ENCODE measurements at places on chromosomes 1 and 21.
A peak's percentile ranks its signal among the peaks of the same experiment; 100 is the strongest.

- no peak for DNase-seq
Observed at GRCh38 chr1:98660940-98661543, 479 bp upstream of the SNX7 start.

DNA sequence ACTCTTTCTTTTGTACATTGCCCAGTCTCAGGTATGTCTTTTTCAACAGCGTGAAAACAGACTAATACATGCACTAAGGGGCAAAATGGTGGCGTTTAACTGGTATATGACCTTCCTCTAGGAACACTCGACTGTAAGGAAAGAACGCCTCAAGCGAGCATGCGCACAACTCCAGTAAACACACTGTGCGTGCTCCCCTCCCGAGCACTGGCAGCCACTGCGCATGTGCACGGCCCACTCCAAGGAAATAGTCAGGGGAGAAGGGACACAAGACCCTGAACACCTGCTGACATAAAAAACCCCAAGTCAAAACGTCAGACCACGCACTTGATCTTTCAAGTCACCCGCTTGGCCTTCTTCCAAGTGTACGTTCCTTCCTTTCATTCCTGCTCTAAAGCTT is 173.5 kb downstream of the NPHP4 start:
- DNase-seq: no peak

DNA sequence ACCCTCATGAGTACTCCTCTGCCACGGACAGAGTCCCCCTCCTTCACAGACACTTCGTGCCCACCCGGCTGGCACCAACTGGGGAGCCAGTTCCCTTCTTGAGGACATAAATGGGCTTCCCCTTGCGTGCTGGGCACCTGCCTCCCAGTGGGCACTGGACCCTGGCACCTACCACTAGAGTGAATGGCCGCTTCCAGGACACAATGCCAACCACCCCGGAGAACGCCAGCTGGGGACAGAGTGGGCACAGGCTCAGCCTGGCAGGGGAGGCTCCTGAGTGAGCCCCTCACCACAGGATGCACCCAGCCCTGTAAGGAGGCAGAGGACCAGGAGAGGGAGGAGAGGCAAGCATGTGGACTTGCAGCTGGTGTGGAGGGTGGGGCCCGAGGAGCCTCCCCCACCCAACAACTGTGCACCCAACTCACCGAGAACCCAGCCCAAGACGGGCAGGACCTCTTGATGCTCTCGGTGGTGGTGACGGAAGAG is 1.0 kb downstream of the ENTREP3 start:
- no peak for DNase-seq

DNA sequence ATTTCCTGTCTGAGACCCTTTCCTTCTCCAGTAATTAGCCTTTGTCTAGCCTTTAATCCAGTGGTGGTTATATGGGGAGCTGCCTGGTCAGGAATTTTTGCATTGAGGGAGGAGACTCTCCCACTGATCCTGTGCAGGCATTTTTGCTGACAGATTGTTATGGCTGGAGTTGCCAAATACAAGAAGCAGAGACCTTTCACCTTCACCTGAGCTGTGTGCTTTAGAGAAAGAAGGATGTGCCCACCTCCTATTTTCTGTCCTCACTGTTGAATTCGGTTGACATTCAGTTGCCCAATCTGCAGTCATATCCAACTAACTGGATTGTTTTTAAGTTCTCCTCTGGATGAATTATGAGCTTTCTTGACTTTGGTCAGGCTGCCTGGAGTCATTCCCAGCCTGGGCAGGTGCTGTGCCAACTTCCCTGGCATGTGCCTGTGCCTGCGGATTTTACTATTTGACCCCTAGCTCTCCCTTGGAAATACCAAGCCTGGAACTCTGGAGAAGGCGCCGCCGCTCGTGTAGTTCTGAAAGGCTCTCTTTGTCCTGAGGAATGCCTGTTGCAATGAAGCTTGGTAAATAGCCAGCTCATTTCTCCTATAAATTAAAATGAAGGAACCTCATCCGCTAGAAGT is 143.9 kb downstream of the NOS1AP start:
- no peak for DNase-seq

DNA sequence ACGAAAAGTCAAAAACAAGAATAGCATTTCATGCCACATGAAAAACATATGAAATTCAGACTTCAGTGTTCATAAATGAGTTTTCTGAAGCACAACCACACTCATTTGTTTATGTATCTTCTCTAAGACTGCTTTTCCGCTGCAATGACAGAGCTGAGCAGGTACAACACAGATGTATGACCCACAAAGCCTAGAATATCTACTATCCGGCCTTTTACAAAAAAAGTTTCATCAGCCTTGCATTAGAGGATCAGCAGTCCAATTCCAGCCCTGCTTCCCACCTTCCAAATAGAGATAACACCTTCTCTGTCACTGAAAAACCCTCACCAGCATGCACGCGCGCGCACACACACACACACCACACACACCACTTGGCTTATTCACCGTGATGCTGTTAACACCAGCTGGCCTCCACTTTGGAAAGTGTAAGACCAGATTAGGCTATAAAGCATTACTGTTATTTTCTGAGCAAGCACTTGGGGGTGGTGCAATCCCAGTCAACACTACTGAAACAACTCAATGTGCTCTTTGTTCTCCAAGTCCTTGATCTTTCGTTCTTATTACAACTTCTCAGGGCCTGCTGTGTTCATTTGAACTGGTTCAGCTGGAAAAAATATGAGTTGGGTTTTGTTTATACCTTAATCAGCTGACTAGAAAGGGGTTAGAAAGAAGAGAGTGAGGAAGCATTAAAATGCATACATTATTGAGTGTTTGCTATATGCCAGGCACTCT is 90.0 kb downstream of the GLUL start:
- peak; percentile 73 for DNase-seq

DNA sequence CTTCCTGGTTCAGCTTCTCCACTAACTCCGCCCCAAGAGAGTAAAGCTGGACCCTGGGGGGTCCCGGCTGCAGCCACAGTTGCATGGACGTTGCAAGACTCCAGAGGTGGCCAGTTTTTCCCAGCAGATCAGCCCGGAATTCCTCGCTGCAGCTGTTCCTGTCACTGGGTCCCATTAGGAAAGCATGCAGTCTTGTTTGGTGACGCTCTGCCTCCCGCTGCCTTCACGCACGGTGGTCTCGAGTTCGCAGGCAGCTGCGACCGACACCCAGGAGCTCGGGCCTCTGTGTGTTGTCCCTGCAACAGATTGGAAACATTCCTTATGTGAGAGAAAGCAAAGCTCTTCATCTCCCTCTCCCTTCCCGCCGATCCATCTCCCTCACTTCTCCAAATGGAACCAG is 162.8 kb downstream of the PRDM16 start:
- no peak for DNase-seq

- no peak for DNase-seq
Observed at GRCh38 chr21:32099812-32100416, 178.9 kb downstream of the MIS18A start.

DNA sequence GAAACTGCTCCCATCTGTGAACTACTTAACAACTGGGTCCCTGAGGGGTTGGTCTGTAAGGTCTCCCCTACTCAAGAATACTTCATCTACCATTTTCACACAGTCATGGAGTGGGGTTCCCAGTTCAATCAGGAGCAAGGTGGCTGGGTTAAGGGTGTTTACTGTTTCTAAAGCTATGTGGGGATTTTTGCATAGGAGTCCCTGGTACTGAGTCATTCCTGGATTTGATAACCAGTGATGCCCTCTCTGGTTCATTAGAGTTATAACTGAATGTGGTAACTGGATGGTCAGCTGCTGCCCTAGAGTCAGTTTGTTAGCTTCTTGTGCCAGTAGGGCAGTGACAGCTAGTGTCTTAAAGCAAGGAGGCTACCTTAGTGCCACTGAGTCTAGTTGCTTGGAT is 29.4 kb upstream of the KCNJ15 start:
- DNase-seq: no peak

- DNase-seq: no peak
Observed at GRCh38 chr1:13663969-13664368, 36.0 kb upstream of the PRDM2 start.

DNA sequence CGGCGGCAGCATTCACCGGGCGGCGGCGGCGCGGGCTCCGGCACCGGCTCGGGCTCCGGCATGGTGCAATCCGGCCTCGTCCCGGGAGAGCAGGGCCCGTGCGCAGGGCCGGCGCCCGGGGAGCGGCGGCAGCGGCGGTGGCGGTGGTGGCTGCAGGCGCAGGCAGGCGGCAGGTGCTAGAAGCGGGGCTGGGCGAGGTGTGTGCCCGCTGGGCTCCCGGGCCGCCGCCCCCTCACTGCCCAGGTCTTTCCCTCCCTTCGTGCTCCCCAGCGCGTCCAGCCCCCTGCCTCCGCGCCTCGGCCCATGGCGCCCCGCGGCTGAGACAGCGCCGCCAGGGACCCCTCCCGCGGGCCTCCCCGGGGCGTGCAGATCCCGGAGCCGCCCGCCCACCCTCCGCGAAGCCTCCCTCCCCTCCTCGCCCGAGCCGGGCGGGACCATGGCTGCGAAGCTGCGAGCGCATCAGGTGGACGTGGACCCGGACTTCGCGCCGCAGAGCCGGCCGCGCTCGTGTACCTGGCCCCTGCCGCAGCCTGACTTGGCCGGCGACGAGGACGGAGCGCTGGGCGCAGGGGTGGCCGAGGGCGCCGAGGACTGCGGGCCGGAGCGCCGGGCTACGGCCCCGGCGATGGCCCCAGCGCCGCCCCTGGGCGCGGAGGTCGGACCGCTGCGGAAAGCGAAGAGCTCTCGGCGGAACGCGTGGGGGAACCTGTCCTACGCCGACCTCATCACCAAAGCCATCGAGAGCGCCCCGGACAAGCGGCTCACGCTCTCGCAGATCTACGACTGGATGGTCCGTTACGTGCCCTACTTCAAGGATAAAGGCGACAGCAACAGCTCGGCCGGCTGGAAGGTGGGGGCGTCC is 492 bp downstream of the FOXO6 start:
- DNase-seq: no peak

- DNase-seq: no peak
Observed at GRCh38 chr21:24941316-24942185, 665.7 kb downstream of the MRPL39 start.

DNA sequence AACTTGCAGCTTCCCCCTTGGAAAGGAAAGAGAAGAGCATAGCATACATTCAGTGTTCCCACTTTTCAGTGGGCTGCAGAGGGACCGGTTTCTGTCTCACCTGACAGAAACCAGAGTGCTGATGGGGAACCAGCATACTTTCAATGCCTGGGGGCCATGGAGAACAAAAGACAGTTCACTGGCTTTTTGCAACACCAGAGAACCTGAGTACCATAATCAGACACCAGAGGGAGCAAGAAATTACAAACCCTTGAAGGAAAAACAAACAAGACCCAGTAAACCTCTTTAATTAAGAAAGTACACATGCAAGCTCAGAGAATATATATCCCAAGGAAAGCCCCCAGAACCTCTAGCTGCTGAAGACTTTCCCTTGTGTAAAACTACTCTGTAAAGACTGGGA is 51.1 kb downstream of the CSMD2 start:
- DNase-seq: no peak

DNA sequence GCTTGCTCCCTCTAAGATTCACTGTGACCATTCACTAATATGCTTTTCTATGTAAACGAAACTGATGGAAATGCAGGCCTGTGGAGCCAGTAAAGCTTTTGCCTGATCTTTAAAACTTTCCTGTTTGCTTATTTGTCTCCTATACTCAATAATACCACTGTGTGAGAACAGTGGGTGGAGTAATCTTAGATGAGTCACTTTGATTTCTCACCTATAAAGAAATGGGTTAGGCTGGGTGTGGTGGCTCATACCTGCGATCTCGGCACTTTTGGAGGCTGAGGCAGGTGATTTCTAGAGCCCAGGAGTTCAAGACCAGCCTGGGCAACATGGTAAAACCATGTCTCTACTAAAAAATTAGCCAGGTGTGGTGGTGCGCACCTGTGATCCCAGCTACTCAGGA is 70.8 kb downstream of the RWDD3 start:
- DNase-seq: no peak

- no peak for DNase-seq
Observed at GRCh38 chr1:87939444-87939843, 610.8 kb downstream of the LMO4 start.

- no peak for DNase-seq
Observed at GRCh38 chr1:48102766-48103165, 105.6 kb upstream of the TRABD2B start.

DNA sequence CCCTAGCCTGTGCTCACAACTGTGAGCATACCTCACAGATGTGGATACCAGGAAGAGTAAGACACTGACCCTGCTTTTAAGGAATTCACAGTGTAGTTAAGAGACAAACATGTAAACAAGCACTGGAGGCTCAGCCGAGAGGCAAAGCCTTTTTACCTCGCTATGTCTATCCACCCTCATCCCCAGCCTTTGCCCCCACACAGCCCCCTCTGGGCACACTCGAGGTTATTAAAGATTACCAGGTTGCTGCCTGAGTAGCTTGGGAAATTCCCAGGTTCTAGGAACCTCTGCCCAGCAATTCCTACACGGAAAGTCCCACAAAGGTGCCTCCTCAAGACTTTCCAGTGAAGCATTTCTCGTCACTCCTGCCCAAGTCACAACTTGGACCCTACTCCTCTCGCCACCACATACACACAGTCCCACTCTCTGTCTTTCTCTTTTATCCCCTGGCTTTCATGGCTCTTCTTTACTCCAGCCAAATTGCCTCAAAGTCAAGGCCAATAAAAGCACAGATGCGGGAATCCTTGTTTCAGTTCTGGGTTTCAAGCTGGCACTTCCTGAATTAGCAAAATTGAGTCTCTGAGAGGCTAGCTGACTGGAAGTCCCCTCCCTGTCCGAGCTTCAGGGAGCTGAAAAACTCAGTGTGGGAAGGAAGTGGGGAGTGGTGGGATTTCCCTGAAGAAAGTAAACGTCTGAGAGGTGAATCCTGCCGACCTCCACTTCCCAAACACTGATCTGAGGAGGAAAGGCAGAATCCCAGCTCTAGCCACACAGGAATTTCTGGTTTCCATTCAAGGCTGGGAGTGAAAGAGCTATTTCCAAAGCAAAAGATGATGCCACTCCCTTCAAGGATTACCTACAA is 7.6 kb downstream of the DENND2D start:
- no peak for DNase-seq

DNA sequence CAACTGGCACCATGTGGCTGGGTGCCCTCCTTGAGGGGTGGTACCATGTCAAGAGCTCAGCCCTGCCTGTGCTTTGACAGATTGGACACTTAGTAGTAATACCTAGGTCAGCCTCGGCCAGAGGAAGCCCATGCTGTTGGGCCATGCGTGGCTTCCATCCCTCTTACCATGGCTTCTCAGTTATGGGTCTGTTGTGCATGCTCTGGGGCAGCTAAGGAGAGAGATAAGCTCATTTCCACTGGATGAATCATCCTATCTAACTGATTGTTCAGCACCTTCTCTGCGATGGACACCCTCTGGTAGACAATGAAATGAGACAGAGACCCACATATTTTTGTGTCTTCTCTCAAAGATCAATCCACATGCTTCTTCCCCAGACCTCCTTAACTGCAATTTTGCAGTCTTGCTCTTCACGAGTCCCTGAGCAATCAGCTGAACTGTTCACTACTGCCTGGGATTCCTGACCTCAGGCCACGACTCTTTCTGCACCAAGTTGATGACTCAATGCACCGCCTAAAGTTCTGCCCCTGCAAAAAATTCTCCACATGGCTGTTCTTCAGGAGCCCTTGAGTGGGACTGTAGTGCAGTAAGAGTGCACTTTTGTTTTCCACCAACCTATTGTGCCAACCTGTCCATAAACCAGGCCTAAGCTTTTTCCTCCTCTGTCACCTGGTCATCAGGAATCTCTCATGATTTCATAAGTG is 6.9 kb upstream of the TRIM62 start:
- DNase-seq: no peak

Measured in NCI-H1694 (cell line).